ENCODE measurements at places on chromosomes 6 and 20. TPM values are rescaled to one million over a fixed set of nuclear protein-coding genes. Genes with fewer than 3 reads are reported as not detected.

The GPR63 gene
- total RNA-seq = 2.4 TPM

The BMP7 gene
- total RNA-seq = 16.0 TPM

The TGM3 gene
- total RNA-seq = 14.5 TPM

The TAF4 gene
- 18.5 TPM for total RNA-seq

The FAM217B gene
- total RNA-seq = 11.5 TPM

The PTCHD4 gene
- 1.4 TPM for total RNA-seq

The CST5 gene
- not detected for total RNA-seq

The LTA gene
- total RNA-seq = not detected

The CYP24A1 gene
- 0.41 TPM for total RNA-seq

GRCh38 chr6:55782275-55782674 is 93.1 kb downstream of the BMP5 start:
- no peak for DNase-seq

DNA sequence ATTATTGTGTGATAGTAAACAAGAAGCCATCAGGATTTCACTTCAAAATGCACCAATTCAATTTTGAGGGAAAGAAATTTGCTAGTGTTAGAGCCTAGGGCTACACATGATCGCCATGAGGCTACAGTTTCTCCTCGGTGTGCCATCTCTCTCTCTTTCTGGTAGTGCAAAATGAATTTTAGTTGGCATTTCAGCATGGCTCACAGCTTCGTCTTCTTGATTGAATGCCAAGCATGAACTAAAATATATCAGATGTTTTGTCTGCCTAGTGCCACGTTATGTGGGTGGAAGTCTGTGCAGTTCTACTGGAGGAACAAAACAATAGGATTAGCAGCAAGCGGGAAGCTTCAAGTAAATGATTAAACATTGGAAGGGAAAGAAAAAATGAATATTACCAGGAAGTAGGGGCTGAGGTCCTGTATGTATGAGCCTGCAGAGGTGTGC is 6.8 kb upstream of the MRAP2 start:
- DNase-seq = peak; percentile 82

GRCh38 chr6:30781743-30782424 is 37.5 kb upstream of the IER3 start:
- peak; percentile 98 for DNase-seq

DNA sequence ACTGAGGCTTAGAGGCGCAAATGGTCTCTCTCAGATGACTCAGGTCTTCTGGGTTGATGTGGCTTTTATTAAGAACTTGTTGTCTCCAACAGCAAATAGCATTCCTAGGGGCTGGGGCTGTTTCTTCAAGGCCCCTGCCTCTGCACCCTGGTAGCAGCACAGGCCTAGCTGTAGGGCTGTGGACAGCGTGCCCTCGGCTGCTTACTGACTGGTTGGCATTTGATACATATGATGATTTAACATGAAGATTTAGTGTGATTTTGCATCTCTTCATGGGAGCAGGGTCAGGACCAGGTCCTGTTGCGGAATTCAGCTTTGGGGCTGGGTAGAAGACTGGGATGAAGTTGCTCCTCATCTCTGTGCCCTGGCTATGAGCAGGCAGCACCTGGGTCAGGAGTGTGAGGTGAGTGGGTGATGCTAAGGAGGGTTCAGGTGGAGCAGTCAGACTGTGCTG is 24.3 kb upstream of the IER3 start:
- DNase-seq = no peak

DNA sequence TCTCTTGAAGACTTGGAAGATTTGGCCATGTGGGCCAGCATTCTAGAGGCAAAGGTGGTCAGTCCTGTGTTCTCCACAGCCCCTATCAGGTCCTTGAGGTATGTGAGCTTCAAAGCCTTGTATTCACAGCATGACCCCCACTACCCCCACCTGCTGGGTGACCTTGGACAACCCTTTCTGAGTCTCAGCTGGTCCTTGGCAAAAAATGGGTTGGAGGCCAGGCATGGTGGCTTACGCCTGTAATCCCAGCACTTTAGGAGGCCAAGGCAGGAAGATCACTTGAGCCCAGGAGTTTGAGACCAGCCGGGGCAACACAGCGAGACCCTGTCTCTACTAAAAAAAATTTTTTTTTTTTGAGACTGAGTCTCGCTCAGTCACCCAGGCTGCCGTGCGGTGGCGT is 42.6 kb downstream of the UBE2V1 start:
- no peak for DNase-seq

DNA sequence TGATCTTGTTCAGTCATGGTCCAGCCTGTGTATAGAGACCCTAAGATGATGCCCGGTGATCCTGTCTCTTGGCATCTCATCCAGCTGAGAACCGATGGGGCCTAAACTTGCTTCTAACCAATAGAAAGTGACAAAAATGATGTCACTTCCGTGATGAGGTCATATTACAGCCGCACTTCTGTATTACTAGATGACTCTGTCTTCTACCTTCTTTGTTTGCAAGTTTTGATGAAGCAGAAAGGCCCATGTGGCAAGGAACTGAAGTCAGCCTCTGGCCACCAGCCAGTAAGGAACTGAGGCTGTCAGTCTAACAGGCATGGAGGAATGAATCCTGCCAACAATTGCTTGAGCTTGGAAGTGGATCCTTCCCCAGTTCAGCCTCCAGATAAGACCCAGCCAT is 32.8 kb upstream of the HLA-C start:
- no peak for DNase-seq

DNA sequence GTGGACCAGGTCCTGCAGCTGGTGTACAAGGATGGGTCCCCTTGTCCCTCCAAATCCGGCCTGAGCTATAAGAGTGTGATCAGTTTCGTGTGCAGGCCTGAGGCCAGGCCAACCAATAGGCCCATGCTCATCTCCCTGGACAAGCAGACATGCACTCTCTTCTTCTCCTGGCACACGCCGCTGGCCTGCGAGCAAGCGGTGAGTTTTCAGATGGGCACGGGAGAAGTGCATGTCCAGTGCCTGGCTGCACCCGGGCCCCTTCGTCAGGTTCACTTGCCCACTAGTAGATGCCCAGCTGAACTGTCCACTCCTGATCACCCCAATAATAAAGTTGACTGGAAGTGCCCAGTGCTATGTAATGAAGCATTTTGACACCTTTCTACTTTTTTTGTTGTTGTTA is 48.3 kb upstream of the SLC22A1 start:
- no peak for DNase-seq

DNA sequence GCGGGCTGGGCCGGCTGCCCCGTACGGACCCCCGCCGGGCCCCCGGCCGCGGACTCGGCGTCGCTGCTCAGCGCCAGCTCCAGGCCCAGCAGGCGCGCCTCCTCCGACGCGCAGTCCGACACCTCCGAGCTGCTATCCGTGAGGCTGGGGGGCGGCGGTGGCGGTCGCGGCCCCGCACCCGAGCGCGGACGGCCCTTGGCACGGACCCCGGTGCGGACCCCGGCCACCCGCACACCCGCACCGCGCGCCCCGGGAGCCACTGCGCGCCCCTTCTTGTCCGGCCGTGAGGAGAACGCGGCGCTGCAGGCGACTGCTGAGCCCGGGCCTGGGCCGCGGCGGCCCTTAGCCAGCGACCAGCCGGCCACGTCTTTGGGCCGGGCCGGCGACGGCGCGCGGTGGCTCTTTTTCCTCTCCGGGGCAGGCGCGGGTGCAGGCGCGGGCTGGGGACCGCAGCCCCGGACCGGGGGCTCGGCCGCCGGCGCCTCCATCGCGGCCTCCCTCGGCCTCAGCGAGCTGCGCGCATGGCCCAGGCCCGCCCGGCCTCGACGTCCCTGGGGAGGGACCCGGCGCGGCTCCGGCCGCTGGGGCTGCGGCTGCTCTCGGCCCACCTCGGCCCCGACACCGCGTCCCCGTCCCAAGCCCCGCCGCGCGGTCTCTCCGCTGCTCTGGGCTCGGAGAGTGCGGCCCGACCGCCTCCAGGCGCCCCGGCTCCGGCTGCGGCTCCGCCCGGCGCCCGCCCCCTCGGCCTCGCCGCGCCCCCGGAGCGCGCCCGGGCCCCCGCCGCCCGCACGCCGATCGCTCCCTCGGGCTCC is 12.9 kb upstream of the TLDC2 start:
- DNase-seq = no peak

DNA sequence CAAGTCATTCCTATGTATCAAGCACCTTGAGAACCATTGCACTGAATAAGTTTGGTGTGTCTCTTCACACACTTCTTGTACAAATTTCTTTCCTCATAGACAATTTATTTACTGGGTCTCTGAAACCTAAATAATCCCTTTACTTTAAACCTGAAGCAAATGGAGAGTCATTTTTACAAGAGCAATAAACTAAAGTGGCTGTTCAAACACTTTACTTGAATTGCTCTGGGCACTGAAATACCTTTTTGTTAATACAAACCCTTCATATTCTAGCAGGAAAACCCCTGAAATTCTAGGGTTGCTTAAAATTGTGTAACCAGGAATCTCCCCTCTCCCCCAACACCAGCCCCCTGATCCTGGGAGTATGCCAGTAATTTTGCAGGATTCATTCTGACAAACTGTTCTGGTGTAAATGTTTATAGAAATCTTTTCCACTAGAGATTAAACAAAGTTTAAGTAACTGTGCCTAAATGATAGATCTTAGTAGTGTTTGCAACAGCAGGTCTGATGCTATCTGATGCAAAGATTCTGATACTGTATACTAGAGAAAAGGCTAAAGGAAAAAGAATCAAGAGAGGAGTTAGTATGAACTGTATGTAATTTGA is 13.4 kb downstream of the RSPO3 start:
- no peak for DNase-seq

DNA sequence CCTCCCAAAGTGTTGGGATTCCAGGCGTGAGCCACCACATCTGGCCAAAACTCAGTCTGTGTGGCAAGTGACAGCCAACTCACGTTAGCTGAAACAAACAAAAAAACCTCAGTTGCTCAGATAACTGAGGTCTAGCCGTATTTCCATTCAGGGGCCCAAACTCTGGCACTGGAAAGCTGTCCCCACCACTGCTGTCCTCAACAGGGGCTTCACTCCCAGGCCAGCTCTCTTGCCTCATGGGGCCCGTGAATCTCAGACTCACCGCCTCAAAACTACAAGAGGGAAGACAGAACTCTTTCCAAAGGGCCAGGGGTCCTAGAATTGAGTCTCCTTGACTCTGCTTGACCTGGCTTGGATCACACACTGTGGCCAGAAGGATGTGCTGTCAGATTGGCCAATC is 7.4 kb downstream of the TTPAL start:
- DNase-seq = no peak

DNA sequence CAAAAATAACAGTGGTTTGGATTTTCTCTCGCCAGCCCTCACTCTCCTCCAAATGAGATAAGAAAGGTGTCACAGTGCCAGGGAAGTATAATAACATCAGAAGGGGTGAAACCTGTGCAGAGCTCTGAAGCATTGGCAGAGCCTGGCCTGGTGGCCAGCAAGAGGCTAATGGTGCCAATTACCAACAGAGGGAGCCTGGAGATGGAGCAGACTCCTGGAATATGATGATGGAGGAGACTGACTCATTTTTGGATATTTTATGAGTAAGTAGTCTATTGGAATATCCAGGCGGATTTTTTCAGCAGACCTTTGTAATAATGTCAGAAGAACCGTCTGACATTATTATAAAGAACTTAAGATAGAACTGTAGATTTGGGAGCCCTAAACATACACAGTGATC is 442.6 kb upstream of the MARCKS start:
- peak; percentile 32 for DNase-seq

DNA sequence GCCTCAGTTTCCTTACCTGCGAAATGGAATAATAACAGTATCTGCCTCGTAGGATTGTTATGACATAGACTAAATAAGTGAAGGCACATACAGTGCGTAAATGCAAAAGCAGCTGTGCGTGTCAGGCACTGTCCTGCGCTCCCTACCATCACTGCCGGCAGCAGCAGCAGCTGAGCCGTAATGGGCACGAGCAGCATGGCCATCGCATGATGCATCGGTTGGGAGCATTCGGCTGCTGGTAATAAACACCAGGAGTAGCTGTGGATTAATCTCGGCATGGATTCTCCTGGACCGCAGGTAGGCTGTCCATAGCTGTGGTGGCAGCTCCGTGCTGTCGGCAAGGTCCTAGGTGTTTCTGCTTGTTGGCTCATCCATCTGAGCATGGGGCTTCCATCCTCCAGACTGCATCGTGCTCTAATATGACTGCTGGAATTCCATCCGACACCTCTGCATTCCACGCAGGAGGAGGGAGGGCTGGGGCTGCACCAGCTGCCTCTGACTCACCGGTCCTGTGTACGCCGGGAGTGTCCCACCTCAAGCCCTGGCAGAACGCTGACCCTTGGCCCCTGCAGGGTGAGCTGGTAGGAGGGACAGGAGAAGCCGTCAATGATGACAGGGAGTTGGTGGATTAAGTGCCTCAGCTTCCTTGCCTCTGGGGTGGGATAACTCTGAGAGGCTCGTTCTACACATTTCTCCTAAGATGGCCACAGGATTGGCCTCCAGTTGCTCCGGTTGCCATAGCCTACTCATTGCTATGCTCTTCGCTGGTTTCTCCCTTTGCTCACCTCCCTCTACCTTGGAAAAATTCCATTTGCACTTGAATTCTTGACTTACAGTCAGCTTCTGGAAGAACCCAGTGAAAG is 100.9 kb upstream of the PMEPA1 start:
- DNase-seq = no peak

- no peak for DNase-seq
Measured at GRCh38 chr6:11223286-11223864, 9.1 kb downstream of the NEDD9 start.

Measured in tongue (tissue), 3 donors.